ENCODE measurements at places on chromosomes 16 and 17.

GRCh38 chr17:29711588-29712385 lies 89.1 kb upstream of the CORO6 start:
- DNase-seq = no peak

- no peak for DNase-seq
Measured at GRCh38 chr17:50532452-50533024, at the start of gene EPN3. Gene EPN3, plus strand, starts transcription at chr17:50532735. Its CDS starts 3,822 bp downstream, at chr17:50536557.

DNA sequence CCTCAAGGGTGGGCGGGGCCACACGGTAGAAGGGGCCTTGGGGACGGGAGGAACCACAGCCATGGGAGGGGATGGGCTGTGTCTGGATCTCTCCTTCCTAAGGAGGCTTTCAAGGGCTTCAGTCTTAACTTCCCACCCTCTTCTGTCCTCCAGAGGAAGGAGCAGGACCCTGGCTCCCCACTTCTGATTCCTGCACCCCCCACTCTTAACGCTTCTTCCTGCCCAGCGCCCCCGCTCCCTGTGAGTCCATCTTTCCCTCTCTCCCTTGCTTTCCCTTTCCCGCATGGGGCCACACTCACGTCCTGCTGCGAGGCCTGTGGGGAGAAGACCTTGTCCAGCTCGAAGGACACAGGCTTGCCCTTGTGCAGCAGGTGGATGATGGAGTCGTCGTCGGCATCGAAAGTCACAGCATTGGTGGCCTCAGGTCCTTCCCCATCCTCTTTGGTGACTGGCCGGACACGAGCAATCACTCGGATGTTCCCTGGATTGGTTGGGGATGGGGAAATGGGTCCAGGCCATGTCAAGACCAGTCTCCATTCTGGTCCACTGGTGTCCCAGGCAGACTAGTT lies 29.7 kb downstream of the KATNB1 start:
- DNase-seq = no peak

- DNase-seq = no peak
Measured at GRCh38 chr16:23423496-23424049, 29.4 kb downstream of the COG7 start.

GRCh38 chr16:67259705-67260104 lies 10.9 kb downstream of the SLC9A5 start:
- no peak for DNase-seq

GRCh38 chr17:38606646-38607611 lies 1.2 kb upstream of the SRCIN1 start:
- DNase-seq = no peak

DNA sequence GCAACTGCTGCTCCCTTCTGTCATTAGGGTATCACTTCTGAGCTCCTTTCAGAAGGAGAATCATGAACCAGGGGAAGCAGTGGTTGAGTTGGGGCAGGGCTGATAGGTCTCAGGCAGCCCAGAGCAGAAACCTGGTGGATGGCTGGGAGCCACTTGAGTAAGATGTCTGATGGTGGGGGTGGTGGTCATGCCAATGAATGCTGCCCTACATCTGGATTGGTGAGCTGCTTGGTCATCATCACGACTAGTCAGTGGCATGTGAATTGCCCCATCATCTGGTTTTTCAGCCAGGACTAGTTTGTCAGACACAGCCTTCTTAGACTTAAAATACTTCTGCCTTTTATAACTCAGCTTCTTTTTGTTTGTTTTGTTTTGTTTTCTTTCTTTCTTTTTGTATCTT lies 2.6 kb downstream of the GID4 start:
- no peak for DNase-seq

GRCh38 chr17:81040791-81041337 lies 5.9 kb downstream of the BAIAP2 start:
- no peak for DNase-seq

GRCh38 chr16:13680021-13680889 lies 239.7 kb upstream of the ERCC4 start:
- no peak for DNase-seq

- DNase-seq = peak; percentile 29
Measured at GRCh38 chr17:76681222-76682137, 29.3 kb downstream of the MXRA7 start.

DNA sequence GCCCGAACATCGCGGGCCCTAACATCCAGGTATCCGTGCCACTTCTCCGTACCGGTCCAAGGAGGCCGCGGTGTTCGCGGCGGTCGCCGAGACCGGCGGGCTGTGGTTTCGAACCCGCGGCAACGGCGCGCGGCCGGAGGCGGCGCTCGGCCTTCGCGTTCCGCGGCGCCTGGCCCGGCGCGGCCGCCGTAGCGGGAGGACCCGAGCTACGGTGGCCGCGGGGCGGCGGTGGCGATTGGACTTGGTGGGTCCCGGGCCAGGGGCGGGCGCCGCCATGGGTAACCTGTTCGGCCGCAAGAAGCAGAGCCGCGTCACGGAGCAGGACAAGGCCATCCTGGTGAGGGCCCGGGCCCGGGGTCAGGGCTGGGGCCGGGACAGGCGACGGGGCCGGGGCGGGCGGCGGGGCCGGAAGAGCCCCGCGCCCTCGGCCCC lies at the start of gene CHMP6:
CHMP6 (plus strand) TSS at position 197 of the 432 bp plus-strand sequence; CDS start at position 275, 78 bp downstream.
- no peak for DNase-seq

- no peak for DNase-seq
Measured at GRCh38 chr17:65097110-65097509, 40.1 kb upstream of the RGS9 start.

GRCh38 chr17:78682363-78682762 lies 99.7 kb downstream of the CYTH1 start:
- DNase-seq = no peak

- no peak for DNase-seq
Measured at GRCh38 chr16:22672830-22673210, 141.1 kb upstream of the HS3ST2 start.

DNA sequence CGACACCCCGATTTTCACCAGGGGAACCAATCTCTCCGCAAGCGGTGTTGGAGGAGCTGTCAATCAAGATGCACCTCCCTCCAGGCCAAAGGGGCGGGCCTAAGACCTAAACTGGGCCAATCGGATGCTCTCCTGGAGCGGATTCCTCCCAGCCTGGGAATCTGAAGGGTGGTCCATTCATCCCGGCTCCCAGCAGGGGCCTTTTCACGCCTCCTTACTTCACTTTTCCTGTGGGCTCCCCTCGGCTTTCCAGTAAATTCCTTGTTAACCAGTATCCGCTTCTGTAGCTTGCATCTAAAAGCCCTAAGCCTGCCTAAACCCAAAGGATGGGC lies 17.1 kb downstream of the C16orf74 start:
- no peak for DNase-seq

DNA sequence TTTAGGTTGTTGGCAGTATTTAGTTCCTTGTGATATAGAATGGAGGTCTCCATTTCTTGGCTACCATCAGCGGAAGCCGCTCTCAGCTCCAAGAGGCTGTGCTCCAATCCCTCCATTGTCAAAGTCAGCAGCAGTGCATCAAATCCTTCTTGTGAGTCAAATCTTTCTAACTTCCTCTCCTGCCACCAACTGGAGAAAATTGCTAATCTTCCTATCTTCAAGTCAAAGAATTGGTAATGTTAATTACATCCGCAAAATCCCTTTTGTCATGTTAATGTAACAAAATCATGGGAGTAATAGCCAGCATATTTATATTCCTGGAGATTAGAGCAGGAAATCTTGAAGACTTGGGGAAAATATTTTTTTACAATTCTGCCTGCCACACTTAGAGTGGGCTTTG lies 436.4 kb upstream of the DYNLRB2 start:
- DNase-seq = no peak

GRCh38 chr16:72404299-72404698 lies 232.3 kb upstream of the PMFBP1 start:
- no peak for DNase-seq

DNA sequence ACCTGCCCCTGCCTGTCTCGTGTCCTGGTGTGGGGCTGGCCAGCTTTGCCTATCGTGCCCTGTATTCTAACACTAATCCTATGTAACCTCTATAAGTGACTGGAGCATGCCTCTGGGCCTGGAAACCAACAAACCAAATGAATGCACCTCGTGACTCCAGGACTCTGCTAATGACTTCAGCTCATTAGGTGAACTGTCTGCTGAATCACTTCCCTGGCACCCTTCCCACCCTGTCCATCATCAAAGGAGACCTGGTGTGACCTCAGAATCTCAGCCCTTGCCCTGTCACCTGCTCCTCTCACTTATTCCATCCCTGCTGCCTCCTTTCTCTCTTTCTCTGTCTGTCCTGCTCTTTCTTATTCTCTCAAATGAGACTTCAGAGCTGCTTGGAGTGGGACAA lies 322.4 kb downstream of the CBLN1 start:
- no peak for DNase-seq

DNA sequence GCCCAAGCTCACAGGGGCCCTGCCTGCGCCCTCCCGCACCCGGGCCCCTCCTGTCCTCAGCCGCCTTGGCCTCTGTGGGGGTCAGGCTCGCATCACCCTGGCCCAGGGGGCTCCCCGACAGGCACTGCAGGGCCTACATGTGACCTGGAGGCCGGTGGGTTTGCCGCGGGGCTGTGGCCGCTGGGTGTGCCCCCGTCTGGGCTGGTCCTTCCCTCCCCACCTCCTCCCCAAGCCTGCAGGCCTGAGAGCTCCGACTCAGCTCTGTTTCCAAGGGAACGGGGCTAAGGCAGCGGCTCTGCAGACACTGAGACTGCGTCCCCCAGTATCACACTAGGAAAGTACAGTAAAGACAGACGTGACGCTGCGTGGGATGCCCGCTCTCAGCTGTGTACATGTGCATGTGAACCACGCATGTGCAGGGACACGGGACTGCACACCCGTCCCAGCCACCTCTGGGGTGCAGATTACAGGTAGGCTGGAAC lies 16.5 kb upstream of the WDR45B start:
- no peak for DNase-seq

DNA sequence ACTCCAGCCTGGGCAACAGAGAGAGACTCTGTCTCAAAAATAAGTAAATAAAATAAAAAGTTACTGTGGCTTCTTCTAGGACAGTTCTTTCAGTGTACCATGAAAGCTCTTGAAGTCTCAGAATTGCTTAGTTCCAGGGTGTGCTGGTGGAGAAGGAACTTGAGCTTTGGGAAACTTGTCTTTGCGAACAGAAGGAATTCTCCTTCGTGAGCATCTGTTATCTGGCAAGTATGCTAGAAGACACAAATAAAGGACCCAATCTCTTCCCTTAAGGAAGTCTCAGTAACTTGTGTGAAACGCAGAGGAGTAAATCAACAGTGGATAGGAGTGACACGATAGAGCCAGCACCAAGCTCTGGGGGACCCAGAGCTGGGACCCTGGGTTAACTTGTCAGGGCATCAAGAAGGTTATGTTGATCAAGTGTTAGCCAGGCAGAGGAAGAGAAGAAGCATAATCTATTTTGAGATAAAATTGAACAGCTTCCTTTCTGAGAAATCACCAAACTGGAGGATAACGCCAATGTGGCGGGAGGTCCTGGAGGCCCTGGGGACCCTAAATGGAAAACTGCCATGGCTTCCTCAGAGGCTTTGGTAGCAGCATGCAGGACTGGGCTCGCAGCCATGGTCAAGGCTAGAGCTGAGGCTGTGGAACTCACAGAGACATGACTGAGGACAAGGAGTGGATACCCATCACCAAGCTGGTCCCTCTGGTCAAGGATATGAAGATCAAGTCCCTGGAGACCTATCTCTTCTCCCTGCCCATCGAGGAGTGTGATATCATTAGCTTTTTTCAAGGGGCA lies 72.1 kb upstream of the HAS3 start:
- DNase-seq = no peak

GRCh38 chr16:85190572-85190971 lies 78.3 kb upstream of the CIBAR2 start:
- DNase-seq = no peak

DNA sequence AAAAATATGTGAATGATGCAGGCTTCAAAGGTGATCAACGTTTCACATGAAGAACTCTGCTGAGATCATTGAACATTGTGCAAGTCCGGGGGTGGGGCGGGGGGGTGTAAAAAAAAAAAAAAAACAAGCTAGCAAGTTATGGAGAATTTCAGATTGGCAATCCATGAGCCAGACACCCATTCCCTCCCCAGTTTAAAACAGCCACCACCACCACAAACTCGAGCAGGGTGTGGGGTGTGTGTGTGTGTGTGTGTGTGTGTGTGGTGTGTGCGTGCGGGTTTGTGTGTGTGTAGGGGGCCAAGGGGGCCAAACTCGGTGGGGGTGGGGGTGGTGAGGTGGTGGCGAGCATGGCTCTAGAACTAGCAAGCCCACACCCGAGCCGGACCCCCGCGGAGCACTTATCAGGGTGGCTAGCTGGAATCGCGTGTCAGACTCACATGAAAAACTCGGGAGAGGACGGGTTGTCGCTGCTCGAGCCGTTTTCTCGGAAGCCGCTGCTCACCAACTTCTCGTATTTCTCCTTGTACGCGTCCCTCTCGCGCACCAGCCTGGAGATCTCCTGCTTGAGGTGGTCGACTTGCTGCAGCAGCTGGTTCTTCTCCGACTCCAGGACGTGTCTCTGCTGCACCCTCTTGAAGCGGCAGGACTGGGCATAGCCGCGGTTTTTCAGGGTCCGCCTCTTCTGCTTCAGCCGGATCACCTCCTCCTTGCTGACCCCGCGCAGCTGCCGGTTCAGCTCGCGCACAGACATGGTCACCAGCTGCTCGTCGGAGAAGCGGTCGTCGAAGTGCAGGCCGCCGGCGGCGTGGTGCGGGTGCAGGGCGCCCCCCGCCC lies 2.0 kb downstream of the MAF start:
- DNase-seq = no peak

- DNase-seq = no peak
Measured at GRCh38 chr16:70441406-70441990, 2.6 kb upstream of the ST3GAL2 start.

DNA sequence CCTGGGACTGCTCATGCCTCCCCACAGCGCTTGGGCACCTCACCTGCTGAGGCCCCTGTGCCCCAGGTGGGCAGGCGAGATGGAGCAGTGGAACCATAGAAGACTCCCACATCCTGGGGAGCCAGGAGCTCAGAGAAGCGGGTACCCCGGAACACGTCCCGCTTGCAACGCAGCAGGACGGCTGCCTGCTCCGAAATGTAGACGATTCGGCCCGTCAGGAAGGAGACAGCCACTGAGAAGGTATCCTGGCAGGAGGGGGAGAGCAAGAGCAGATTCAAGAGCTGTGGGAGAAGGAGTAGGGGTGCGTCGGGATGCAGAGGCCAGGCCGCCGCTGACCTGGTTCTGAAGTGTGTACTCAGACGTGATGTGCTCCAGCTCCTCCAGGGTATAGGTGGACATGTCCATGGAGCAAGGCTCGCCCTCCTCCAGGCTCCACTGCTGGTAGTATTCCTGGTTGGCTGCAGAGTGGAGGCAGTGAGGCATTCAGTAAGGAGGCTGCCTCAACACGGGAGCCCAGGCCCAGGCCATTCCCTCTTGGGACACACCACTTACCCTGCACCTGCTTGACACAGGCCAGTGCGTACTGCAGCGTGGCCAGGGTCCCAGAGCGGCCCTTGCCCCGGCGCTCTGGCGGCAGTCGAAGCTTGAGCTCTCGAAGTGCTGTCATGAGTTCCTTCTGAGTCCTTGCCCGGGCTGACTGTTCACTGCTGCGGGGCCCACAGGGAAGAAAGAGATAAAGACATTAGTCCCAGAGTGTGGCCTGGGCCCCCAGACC lies 2.6 kb downstream of the PER1 start:
- DNase-seq = no peak

- DNase-seq = peak; percentile 9
Measured at GRCh38 chr16:68798398-68798797, 44.9 kb upstream of the TANGO6 start.

GRCh38 chr17:21033350-21033749 lies 9.5 kb downstream of the USP22 start:
- no peak for DNase-seq
